Adipocyte (in vitro differentiated cells): ENCODE measurements at places on chromosomes 12 and 14.

- DNase-seq, result no peak
These were observed 22.1 kb downstream of the LRCOL1 start for GRCh38 chr12:132588319-132588718.

DNA sequence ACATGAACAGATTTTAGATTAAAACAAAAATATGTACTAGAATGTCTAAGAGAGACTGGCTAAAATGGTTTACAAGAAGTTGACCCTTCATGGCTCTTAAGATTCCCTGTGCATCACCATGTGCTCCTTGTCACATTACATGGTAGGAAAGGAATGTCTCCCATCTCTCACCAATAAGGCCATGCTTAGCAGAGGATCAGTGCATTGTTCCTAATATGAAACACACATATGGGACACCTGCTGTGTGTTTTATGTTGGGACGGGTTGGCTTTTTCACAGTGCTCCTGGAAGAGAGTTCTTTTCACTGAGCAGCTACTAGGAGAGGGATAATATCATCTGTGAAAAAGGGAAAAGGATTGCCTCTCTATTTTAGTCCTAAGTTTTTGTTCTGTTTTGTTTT is 9.6 kb downstream of the PFKM start:
- no peak for DNase-seq

DNA sequence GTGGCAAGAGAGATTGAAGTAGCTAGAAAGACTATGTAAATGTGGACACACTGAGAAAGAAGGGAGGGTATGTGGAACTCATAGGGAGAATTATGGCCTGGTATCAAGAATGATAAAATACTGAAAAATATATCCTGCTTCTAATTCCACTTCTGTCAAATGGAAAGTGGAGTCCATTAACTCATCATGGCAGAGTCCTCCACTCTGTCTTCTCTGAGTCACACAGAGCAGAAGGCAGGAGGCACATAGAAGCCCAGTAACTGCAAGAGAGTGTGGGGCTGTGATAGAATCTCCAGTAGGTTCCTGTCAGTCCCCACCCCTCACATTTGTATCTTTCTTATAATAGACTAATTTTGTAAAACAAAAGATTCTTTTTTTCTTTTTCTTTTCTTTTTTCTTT is 223.7 kb downstream of the AKAP6 start:
- DNase-seq, result no peak

DNA sequence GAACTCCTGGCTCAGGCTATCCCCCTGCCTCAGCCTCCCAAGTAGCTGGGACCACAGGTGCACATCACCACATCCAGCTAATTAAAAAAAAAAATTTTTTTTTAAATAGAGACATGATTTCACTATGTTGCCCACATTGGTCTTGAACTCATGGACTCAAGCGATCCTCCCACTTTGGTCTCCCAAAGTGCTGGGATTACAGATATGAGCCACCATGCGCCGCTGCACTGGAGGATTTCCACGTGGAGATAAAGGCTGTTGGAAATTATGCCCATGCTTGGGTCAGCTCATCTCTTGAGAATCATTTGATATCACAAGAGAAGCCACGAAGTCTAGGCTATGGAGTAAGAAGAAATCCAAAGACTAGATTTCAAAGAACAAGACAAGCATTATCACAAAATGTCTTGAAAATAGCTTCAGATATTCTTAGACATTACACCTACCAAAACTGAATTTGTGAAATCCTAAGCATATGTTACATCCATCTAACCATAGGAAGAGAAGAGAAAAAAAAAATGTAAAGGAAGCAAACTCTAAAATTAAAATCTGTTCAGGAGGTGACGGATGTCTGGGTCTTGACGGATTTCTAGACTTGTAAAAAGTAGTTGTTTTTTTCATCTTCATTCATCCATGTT is 99.1 kb downstream of the PTPN11 start:
- no peak for DNase-seq

DNA sequence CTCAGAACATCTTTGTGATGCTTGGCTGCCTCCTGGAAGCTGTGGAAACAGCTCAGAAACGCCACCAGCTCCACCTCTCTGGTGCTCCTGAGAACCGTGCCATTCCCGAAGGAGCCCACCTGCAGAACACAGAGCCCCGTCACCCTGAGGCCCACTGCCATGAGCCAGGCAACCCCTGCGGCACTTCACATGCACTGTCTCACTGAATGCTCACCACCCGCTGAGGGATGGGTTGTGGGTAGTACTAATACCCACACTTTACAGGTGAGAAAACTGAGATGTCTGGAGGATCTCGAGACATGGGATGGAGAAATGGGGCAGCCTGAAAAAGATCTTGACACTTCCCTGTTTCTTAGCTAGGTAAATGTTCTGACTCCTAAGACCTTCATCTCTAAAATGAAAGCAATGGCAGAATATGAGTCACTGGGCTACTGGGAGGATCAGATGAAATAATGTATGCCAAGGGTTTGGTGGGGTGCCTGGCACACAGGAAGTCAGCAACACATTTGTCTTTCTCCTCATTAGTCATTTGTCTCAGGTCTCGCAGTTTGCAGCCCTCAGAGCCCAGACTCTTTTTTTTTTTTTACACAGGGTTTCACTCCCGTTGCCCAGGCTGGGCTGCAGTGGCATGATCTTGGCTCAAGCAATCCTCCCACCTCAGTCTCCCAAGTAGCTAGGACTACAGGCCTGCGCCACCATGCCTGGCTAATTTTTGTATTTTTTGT is 5.3 kb downstream of the OASL start:
- peak; percentile 21 for DNase-seq

- DNase-seq, result peak; percentile 71
These were observed 386 bp downstream of the LIN52 start for GRCh38 chr14:74085047-74085637.

GRCh38 chr12:76738824-76739579 is 24.9 kb upstream of the ZDHHC17 start:
- DNase-seq, result no peak

- DNase-seq, result no peak
These were observed 6.1 kb upstream of the CD9 start for GRCh38 chr12:6193853-6194815.

- no peak for DNase-seq
These were observed 52.9 kb downstream of the ACTN1 start for GRCh38 chr14:68926236-68926635.

GRCh38 chr12:41605545-41606305 is 417.6 kb downstream of the PDZRN4 start:
- DNase-seq, result no peak

DNA sequence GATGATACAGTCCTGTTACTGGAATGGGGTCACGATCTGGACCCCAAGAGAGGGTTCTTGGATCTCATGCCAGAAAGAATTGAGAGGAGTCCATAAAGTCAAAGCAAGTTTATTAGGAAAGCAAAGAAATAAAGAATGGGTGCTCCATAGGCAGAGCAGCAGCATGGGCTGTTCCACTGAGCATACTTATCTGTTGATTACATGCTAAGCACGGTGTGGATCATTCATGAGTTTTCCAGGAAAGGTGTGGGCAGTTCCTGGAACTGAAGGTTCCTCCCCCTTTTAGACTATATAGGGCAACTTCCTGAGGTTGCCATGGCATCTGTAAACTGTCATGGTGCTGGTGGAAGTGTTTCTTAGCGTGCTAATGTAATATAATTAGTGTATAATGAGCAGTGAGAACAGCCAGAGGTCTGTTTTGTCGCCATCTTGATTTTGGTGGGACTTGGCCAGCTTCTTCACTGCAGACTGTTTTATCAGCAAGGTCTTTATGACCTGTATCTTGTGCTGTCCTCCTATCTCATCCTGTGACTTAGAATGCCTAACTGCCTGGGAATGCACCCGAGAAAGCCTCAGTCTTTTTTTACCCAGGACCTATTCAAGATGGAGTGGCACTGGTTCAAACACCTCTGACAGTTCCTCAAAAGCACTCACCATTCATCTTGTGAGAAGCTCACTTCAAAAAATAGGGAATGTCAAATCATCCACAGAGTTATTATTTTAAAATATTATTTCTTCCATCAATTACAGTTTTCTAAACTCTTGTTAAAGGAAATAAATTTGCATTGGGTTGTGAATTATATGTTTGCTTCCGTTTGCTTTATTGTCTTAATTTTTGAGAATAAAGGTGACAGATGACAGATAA is 1358.8 kb upstream of the TMEM132C start:
- no peak for DNase-seq

GRCh38 chr12:23399402-23399933 is 550.0 kb downstream of the SOX5 start:
- DNase-seq, result no peak

DNA sequence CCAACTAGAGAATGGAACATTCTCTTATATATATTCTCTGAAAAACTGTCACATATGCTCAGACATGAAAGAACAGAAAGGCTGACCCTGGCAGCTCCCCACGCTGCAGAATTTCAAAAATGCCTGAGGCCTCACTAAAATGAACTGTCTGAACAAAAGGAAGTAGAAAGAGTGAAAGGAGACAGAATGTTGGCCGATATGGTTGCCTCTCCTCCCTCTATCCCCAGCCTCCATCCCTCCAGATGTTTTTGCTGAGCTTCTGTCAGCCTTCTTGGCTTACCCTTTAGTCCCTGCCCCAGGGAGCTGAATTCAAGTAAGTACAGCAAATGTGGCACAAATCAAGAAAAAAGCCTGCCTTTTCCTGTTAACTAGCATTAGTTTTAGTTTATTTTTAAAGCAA is 6.9 kb downstream of the SMCO2 start:
- DNase-seq, result peak; percentile 48

DNA sequence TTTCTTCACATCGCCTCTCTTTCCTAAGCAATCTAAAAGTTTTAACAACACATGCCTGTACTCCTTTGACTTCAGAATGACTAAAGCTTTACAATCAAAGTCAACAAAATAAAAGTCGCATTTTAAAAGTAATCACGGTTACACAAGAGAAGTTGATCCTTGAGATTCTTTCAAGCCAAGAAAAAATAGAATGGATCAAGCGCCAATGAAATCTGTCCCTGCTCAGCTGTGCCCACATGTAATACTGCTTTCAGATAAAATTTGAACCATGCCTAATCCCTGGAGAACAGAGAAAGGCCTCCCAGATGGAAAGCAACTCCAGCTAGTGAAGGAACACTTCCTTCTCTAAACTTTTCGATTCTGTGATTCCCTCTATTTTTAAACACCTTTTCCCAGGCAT is 113.1 kb downstream of the FBXL14 start:
- DNase-seq, result peak; percentile 45

DNA sequence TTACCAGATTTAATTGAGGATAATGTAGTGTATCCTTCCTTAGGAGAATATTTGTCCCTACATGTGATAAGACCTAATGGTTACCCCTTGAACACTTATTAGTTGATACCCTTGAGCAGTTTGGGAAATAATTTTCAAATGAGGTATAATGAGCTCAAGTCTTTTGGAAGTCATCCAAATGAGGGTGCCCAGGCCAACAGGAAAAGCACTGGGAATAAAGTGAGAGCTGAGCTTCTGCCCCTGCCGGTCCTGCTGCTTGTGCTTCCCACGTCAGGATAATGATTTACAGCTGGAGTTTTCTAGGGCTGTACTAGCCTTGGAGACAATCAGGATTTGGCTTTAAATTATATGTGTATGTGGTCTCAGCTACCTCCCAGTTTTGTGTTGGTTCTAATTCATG is 178.8 kb upstream of the FRMD6 start:
- DNase-seq, result peak; percentile 53

GRCh38 chr14:55711175-55711811 is 131.3 kb downstream of the KTN1 start:
- no peak for DNase-seq

- peak; percentile 74 for DNase-seq
These were observed 21.4 kb upstream of the APPL2 start for GRCh38 chr12:105257321-105257728.

- no peak for DNase-seq
These were observed 194.4 kb upstream of the CCDC196 start for GRCh38 chr14:66291756-66292155.

DNA sequence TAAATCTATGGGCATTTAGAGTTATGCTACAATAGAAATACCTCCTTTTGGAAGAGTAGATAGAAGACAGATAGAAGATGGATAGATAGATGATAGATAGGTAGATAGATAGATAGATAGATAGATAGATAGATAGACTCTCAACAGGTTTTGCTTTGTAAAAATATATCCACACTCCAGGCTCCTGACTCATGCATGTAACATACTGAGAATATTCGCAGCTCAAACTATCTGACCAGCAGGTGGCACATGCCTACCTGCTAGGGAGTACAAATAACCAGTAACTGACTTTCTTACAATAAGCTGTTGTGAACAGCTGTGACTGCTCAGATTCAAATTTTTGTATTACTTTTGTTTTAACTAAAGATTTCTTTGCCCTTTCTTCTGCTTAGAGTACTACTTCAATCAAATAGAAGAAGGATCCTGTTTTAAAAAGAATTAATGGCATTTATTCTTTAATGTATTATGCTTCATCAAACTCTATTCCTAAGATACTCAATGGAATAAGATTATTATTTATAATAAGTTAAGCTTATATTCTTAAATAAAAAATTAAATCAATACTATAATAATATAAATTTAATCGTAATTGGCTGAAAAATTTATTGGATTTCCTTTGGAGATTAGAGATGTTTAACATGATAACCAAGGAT is 15.8 kb upstream of the CPNE8 start:
- no peak for DNase-seq

DNA sequence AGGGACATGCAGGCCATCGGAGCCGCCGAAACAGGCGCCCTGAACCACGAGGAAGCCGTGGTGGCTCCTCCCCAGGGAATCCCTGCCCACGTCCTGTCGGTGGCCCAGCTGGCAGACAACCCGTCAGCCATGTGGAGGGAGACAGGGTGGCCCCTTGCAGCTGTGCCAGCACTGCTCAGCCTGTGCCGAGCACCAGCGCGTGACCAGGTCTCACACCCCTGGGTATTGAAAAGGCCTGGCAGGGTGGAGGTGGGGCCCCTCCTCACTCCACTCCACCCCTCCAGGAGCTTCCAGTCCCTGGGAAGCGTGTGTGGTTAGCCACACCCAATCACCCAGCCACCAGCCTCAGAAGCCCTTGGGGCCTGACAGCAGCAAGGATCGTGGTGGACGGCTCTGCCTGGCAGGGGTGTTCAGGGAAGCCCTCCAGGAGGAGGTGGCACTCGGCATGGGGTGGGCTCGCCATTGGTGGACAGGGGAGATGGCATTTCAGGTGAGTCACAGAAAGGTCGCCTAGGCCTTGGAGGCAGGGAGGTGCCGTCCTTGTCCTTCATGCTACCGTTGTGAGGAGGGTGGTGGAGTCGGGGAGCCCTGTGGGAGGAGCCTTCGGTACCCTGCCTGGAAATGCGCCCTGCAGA is 12.3 kb upstream of the DLK1 start:
- no peak for DNase-seq

- peak; percentile 18 for DNase-seq
These were observed 64.9 kb upstream of the KCNA5 start for GRCh38 chr12:4978737-4979136.

- peak; percentile 97 for DNase-seq
These were observed 498 bp upstream of the RHOF start for GRCh38 chr12:121793838-121794533.

- peak; percentile 11 for DNase-seq
These were observed 89.3 kb downstream of the NTN4 start for GRCh38 chr12:95701275-95701674.

- DNase-seq, result no peak
These were observed 36.5 kb downstream of the GYS2 start for GRCh38 chr12:21568115-21568514.

DNA sequence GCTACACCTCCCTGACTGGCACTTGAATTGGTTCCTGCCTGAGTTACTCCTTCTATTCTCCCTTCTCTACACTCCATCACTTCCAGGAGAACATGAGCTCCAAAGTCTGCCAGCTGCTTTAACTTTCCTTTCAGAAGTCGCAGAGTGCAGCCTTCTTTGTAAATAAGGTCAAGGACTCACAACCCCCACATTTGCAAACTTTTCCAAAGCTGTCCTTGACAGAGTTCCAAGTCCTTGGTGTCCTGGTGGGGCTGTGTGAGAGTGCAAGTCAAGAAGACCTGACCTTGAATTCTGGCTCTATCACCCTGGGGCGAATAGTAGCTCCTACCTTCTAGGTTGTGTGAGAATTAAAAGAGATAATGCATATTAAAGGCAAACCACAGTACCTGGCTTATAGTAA is 15.6 kb downstream of the CCDC198 start:
- no peak for DNase-seq
